ENCODE measurements at places on chromosomes 6 and 20.
A peak's percentile ranks its signal among the peaks of the same experiment; 100 is the strongest.

DNA sequence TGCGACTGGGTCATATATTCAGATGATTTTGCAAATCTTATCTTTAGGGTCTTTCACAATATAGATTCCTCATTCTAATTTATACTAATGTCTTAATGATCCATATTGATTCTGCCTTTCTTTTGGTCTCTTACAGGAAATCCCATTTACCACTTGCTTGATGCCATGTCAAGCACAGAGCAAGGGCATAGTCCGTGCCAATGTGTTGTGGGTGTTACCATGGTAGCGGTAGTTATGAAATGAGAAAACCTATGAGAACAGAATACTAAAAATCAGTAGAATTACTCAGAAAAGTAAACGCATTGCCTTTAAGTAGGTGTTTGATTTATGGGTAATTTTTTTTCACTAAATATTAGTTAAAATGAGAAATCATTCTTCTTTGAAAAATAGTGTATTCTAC, 153.9 kb upstream of the RAB32 start:
- DNase-seq, result no peak

- no peak for DNase-seq
These were observed 1666.3 kb downstream of the HACE1 start for GRCh38 chr6:103193413-103193812.

GRCh38 chr6:111721753-111722154, 116.1 kb upstream of the TRAF3IP2 start:
- DNase-seq, result no peak

- no peak for DNase-seq
These were observed 8.7 kb downstream of the ZNF335 start for GRCh38 chr20:45963059-45964005.

- no peak for DNase-seq
These were observed 62.2 kb upstream of the DDR1 start for GRCh38 chr6:30821862-30822784.

GRCh38 chr20:59231124-59231804, 67.6 kb downstream of the ZNF831 start:
- DNase-seq, result no peak

- DNase-seq, result no peak
These were observed 179.9 kb downstream of the CDC5L start for GRCh38 chr6:44567406-44567805.

DNA sequence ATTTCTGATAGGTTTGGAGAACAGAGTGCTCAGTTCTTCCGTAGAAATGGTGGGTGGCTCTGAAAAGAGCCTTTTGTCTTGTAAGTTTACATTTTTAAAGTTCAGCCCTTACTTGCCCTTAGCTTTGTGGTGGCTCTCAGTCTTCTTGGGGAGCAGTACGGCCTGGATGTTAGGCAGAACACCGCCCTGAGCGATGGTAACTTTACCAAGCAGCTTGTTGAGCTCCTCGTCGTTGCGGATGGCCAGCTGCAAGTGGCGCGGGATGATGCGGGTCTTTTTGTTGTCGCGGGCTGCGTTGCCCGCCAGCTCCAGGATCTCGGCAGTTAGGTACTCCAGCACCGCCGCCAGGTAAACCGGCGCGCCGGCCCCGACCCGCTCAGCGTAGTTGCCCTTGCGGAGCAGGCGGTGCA, 19.5 kb downstream of the OR2B2 start:
- DNase-seq, result no peak

- DNase-seq, result no peak
These were observed 50.8 kb upstream of the SPTLC3 start for GRCh38 chr20:12957968-12958367.

- no peak for DNase-seq
These were observed 6.0 kb upstream of the PTPRA start for GRCh38 chr20:2867081-2867864.

DNA sequence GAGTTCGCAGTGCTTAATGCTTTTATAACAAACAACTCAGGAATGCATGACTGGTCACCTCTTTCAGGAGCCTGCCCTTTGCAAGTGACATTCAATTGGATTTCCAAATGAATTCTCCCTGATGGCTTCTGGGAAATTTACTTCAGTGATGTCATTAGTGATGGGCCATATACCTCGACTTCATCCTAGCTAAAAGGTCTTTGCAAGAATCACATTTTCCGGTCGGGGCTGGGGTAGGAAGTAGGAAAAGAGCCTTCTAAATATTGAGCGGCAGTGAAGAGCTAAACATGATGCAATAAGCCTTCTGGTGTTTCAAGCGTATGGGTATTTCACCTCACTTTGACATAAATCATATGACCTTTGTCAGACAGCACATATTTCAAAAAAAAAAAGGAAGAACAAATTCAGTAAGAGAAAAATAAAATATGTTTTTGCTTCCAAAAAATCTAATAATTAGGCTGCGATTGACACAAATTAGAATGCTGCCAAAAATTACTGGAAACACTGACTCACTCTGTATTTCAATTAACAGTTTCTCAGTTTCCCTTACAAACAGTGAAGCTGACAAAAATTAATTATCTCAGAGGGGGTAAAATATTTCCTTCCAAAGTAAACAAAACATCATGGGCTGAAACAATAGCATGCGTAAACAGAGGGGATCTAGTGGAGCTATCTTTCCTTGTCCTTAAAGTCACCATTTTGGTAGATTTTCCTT, 39.8 kb downstream of the ADTRP start:
- DNase-seq, result no peak

GRCh38 chr6:31737315-31737990, 1.1 kb upstream of the CLIC1 start:
- no peak for DNase-seq

- DNase-seq, result no peak
These were observed 64.4 kb downstream of the PLCG1 start for GRCh38 chr20:41201760-41202159.

DNA sequence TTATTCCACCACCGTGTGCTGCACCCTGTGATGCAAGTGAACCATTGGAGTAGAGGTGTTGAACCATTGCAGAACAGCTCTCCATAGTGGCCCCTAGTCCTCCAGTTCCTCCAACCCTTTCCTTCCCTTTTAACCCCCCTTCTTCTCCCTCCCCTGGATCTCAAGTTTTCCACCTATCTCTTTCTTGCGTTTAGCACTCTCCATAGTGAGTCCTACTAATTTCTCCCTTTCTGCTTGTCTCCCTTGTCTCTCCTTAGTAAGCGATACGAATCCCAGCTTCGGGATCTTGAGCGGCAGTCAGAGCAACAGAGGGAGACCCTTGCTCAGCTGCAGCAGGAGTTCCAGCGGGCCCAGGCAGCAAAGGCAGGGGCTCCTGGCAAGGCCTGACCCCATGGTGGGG, 1.1 kb downstream of the PFDN6 start:
- DNase-seq, result no peak

DNA sequence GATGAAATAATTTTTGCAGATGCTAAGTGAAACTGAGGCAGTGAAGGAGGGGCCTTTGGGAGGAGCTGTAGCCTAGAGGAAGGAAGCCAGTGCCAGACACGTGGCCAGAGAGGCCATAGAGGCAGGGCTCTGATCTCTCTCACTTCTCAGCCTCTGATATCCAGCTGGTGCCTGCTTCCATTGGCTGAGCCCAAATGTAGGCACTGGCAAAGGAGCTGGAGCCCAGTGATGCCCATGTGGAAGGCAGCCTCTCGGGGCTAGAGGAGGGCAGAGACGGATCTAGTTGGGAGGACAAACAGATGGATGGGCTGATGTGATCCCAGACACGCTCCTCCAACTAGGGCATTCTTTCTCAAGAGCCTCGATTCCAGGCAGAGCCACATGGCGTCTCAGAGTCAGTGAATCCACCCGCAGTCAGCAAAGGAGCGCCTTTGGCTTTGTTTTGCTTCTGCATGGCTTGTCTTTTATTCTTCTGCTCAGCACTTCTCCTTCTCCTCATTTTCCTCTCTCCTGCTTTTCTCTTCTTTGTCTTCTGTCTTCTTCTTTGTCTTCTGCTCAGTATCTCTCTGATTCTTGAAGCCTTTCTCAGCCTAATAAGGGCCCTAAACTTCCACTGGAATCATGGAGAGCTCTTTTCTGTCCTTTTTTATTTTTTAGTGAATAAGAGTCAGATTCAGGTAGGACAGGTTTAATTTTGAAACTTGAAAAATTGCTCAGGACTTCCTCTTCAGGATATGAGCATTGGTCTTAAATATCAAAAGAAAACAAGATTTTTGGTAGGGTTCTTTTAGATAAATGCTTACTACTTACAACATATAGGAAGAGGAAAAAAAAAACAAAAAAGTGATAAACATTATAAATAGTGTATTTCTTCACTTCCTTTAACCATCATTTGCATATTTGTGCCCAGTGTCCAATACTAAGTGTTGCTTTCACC, 41.8 kb downstream of the CYP24A1 start:
- no peak for DNase-seq

GRCh38 chr20:33796907-33797544, 14.1 kb upstream of the CHMP4B start:
- DNase-seq, result no peak

DNA sequence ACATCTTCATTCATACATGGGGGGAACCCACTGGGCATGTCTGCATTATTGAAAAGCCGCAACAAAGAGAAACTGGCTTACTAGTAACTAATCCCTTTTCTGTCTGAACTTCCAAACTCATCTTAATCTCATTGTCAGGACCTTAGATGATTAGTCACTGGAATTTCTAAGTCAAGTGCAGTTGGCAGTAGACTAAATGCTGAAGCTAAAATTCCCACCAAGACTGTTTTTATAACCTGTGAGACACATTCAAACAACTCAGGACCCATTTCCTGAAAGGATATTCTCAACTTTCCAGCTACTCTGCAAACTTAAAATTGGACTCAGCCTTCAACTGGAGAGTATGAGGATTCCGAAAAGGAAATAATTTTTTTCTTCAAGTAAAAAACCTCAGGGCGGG, 94.8 kb upstream of the SCAF8 start:
- peak; percentile 81 for DNase-seq

- no peak for DNase-seq
These were observed 10.5 kb downstream of the SAYSD1 start for GRCh38 chr6:39104528-39104927.

DNA sequence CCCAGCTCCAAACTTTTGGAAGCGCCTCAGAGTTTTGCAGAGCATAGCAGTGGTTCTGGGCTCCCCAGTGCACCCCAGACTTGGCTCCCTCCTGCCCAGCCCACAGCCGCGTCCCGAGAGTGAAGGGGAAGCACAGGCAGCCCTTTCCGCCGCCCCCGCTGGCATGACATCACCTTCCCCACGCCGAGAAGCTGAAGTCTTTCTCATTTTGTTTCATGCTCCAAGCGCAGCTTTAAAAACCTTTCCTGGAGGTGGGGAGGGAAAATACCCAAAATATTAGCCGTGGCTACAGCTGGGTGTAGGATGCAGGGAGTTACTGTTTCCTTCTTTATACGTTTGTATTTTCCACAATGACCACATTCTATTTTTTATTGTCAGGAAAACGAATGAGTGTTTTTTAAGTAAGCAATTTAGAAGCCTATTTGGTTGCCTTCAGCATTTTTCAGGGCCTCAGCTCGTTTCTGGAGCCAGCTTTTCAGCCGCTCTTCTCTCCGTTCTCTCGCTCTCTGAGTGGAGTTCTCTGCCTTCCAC, 72.9 kb downstream of the SNX5 start:
- DNase-seq, result no peak

- no peak for DNase-seq
These were observed 7.6 kb upstream of the MATN4 start for GRCh38 chr20:45315672-45316071.

GRCh38 chr6:35400901-35401311, 51.2 kb upstream of the FANCE start:
- DNase-seq, result no peak

DNA sequence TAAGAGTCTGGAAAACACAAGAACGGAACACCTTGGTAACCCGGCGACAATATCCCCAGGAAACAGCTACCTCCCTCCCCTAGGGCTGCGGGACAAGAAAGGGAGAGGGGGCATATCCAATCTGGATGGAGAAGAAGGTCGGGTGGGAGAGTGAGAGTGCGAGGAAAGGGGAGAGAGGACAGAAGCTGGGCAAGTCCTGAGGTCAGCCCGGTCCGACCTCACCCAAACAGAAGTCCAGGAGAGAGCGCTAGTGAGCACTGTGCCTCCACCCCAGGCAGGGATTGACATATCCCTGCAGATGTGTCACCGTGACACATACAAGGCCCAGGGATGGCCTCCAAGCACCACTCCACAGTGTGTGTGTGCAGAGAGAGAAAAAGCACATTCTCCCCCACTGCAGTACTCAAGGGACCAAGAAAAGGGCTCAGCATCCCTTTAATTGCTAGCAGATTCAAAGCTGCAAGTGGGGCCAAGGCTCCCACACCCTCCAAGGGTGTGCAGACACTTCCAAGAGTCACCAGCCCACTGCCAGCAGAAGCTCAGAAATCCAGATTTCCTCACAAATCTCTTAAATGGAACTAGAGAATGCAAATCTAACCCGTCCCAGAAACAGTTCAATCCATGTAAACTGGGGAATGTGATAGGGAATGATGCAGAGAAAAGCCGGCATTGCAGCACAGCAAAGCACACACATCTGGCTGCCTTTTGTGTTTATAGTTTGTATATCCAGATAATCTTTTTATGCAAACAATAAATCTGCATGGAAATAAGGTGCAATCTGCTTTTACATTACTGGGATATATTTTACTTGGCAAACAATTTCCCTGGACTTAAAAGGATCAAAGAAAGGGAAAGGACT, 3.1 kb downstream of the PXDC1 start:
- DNase-seq, result no peak

GRCh38 chr6:35173427-35174087, 32.4 kb upstream of the TCP11 start:
- no peak for DNase-seq

DNA sequence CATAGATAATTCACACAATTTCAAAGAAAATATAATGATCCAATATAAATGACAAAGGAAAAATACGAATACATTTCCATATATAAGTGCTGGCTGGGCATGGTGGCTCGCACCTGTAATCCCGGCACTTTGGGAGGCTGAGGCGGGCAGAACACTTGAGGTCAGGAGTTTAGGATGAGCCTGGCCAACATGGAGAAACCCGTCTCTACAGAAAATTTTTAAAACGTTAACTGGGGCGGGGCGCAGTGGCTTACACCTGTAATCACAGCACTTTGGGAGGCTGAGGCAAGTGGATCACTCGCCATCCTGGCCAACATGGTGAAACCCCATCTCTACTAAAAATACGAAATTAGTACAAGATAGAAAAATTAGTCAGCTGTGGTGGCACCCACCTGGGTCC, 14.9 kb upstream of the MAPK13 start:
- no peak for DNase-seq

DNA sequence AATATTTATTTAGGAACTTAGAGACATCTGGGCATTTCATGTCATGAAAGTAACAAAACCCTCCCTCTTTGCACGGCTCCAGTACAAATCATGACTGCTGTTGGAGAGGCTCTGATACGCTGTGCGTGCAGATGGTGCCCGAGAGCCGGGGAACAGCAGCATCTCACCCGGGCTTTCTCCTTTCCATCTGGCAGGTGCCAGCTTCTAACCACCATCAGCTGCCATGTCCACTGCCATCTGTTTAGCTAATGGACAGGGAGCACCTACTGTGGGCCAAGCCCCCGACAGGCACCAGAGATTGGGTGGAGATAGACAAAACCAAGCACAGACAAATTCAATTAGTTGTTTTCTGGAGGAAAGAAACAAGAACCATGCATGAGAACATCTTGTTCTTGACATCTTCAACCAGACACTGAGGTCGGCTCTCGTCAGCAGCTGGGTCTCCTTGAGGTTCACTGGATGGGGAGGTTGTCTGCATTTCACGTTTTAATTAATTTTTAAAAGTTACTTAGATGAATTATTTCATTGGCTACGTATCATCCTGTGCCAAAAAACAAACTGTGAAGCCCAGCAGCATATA, 323.7 kb downstream of the THBS2 start:
- DNase-seq, result no peak

- no peak for DNase-seq
These were observed 212.7 kb downstream of the PTPRK start for GRCh38 chr6:128307671-128308070.

GRCh38 chr6:34671801-34672656, 24.5 kb downstream of the ILRUN start:
- no peak for DNase-seq
